Activated CD4-positive, CD25-positive, alpha-beta regulatory T cell treated with anti-CD3 and anti-CD28 coated beads, Interleukin-2, amount 50 U/mL, for 24 hours (primary cell): ENCODE measurements at places on chromosomes 2 and 18.

DNA sequence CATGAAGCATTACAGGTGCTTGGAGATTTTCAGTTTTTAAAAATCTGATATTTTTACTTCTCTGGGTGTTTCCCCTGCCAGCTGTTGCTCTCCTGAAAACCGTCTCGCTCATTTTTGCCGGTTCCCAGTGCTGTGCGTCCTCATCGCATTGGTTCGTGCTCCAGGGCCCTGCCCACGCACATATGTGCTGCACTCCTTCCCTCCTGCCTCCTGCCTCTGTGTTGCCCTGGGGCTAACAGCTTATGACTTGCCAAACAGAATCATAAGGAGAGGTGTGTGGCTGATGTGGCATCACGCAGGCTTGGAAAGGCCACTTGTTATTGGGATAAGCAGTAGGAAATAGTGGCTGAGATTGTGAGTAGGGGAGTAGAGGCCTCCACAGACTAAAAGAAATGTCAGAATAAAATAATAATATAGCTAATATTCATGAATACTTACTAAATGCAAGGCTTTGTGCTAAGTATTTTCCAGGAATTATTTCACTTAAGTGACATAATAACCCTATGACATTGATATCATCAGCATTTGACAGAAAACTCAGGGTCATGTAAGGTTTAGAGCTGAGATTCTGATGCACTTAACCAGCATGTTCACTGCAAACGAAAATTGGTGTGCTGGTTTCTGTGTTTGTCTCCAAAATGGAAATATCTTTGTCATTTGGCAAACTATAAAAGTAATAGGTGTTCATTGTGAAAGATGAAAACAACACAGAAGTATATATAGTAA lies 53.5 kb downstream of the SLC4A1AP start:
- ATAC-seq: no peak

- peak; percentile 27 for ATAC-seq
Observed at GRCh38 chr2:105796131-105796638, 51.5 kb downstream of the NCK2 start.

DNA sequence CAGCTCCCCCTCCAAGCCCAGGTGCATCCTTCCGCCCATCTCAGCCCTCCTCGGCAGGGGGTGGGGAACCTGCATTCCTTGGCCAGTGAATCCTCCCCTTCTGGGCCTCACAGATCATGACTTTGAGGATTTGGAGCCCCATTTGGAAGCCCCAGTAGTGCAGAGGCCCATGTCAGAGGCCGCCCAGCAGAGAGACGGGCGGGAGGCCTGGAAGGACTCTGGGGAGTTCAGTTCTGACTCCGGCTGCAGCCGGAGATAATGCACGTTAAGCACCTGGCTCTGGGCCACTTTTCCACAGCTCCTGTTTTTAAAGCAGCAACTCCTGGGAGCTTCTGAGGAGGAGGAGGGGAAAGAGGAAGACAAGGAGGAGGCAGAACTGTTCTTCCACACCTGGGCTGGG lies 14.9 kb downstream of the ATOH8 start:
- no peak for ATAC-seq

DNA sequence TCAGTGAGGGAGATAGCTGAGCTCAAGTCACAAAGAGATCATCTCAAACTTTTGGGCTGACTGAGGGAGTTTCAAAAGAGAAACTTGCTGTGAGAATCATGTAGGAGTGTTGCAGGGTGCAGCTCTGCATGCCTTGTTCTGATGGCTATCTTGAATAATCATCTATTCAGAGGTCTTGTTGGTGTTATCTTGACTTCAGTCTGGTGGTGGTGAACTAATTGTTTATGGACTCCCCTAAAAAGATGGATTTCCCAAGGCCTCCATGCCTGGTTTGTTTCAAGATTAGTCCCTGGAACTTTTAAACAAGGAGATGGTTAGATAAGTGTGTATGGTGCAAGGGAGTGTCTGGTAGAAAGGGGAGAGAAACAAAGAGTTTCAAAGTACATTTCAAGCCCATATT lies 29.8 kb downstream of the SLC39A6 start:
- no peak for ATAC-seq

DNA sequence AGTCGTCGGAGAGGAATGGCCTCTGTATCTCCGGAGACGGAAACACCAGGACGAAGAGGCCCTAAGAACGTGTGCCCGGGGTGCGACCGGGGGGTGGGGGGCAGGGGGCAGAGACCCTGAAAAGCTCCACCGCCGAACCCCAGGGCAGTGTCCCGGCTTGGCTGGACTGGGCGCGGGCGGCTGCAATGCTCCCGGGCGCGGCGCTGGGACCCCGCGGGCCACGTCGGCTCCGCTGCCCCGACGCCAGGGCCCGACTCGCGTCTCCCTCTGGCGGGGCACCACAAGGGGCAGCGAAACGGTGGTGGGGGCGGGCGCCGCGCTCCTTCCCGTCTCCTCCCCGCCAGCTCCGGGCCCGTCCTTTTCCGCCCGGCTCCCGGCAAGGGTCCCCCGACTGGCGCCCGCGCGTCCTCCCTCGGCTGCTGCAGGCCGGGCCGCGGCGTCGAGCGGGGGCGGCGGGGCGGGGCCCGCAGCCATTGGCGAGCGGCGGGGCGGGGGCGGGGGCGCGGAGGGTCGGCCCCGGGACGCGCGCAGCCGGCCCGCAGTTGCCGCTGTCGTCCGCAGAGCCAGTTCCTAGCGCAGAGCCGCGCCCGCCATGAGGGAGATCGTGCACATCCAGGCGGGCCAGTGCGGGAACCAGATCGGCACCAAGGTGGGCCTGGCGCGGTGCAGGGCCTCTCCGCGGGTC lies at the start of gene TUBB6:
Gene TUBB6, plus strand, starts transcription at position 541 of the 685 bp plus-strand sequence. Its CDS starts 52 bp downstream, at position 593.
- ATAC-seq: peak; percentile 46

- ATAC-seq: no peak
Observed at GRCh38 chr18:62979176-62979575, 263.8 kb downstream of the PHLPP1 start.

DNA sequence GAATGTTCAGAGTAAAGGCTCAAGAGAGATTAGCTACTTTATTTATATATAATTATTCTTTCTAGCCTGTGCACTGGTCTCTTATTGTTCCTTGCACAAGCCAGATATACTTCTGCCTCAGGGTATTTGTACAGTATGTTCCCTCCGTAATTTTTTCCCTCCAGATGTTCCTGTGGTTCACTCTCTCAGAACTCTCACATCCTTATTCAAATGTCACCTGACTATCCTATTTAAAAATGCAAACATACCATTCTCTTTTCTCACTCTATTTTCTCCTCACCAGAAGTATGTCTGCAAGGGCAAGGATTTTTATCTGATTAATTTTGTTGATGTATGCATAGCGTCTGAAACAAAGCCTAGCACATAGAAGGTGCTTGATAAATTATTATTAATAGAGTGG lies 64.0 kb upstream of the CERS6 start:
- ATAC-seq: no peak

DNA sequence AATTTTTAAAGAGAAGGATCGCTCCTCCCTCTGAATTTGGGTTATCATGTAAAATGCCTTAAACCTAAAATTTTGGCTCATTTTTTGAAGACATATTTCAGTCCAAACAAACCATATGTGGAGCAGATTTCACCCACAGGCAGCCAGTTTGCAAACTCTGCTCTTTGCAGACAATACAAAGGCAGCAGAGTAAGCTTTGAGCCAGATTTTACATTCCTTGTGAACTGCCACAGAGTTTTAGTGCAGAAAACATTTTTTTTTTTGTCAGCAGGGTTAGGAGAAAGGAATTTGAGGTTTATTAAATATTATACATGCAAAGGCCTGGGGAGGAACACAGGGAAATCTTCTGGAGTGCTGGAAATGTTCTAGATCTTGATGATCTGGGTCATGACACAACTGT lies 171.9 kb upstream of the FN1 start:
- no peak for ATAC-seq

GRCh38 chr18:14104906-14105748 lies 27.1 kb downstream of the ZNF519 start:
- no peak for ATAC-seq

- ATAC-seq: no peak
Observed at GRCh38 chr2:26479789-26480565, 2.1 kb upstream of the OTOF start.

- ATAC-seq: no peak
Observed at GRCh38 chr2:29744976-29745375, 176.4 kb downstream of the ALK start.

GRCh38 chr2:207734264-207734635 lies 22.8 kb downstream of the CCNYL1 start:
- no peak for ATAC-seq

GRCh38 chr2:149857344-149857743 lies 269.8 kb upstream of the MMADHC start:
- ATAC-seq: no peak

- ATAC-seq: no peak
Observed at GRCh38 chr2:120326066-120326465, 19.9 kb upstream of the INHBB start.

DNA sequence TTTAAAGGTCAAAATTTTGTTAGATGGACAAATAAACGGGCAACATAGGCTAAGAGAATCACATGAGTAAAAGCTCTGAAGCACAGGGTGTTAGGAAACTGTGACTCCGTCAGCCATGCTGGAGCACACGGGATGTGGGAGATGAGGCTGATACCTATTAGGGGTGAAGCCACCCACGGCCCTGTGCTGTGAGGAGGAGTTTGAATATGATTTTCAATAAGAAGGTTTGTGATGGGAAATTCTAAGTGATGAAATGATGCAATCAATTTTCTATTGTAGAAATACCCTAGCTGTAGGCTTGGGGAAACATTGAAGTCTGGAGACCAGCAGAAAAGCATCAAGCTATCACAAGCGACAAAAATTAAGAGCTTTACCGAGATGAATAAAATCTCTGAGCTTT lies 431.3 kb downstream of the CMPK2 start:
- no peak for ATAC-seq

DNA sequence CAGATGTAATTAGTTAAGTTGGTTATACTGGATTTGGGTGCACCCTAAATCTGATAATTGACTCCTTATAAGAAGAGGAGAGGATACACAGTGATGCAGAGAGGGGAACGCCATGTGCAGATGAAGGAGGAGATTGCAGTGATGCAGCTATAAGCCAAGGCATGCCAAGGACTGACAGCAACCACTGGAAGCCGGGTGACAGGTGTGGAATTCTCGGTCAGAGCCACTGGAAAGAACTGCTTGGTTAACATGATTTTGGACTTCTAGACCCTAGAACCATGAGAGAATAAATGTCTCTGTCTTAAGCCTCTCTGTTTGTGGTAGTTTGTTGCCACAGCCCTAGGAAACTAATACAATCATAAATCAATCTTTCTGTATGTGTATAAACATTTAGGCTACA lies 403.3 kb upstream of the CDH20 start:
- ATAC-seq: no peak

- no peak for ATAC-seq
Observed at GRCh38 chr2:174124181-174124580, 124.2 kb downstream of the OLA1 start.

- ATAC-seq: no peak
Observed at GRCh38 chr2:241802421-241803318, 6.3 kb upstream of the NEU4 start.

DNA sequence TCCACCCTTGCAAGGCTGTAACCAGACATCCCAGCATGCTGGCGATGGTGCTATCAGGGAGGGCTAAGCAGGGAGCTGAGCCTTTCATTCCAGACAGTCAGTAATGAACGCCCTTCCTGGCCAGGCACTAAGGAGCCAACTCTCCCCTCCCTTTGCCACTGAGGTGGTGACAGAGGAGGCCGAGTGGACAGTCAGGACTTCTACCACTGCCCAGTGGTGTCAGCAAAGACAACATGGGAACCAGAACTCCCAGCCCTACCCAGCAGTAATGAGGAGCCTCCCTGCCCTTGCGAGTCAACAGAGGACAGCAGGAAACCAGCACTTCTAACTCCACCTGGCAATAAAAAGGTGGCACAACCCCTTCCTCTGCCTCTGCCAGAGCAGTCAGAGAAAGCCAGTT lies 68.6 kb downstream of the ZAP70 start:
- no peak for ATAC-seq

GRCh38 chr18:5771343-5771742 lies 124.0 kb downstream of the TMEM200C start:
- ATAC-seq: no peak

- no peak for ATAC-seq
Observed at GRCh38 chr18:46899274-46899948, 17.9 kb downstream of the PIAS2 start.

- ATAC-seq: no peak
Observed at GRCh38 chr2:146119586-146119985, 1599.7 kb upstream of the ZEB2 start.

DNA sequence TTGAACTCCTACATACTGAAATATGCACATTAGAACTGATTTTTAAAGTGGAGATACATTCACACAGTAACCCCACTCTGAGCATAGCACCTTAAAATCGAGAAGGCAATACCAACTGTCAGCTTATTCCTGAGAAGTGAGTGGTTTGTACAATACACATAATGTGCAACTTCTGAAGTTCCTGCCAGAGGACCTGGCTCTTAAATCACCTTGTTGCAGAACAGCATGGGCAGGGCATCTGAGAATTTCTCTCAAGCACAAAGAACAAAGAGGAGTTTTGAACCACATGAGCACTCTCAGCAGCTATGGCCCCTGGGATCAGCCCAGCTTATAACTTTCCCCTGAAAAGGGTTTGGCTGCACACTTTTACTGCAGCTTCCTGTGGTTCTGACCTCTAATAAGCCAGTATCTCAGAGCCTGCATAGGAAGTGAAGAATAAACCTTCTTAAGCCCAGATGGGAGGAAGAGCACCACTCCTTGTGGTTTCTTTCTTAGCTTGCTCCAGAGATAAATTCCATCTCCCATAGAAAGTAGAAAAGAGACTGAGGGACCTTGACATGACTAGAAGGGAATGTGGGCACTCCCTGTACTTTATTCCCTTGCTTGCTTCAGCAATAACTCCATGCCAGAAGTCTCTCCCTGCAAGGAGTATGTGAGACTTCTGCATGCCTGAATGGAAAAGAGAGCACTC lies 862.3 kb downstream of the SUCLG1 start:
- ATAC-seq: no peak

DNA sequence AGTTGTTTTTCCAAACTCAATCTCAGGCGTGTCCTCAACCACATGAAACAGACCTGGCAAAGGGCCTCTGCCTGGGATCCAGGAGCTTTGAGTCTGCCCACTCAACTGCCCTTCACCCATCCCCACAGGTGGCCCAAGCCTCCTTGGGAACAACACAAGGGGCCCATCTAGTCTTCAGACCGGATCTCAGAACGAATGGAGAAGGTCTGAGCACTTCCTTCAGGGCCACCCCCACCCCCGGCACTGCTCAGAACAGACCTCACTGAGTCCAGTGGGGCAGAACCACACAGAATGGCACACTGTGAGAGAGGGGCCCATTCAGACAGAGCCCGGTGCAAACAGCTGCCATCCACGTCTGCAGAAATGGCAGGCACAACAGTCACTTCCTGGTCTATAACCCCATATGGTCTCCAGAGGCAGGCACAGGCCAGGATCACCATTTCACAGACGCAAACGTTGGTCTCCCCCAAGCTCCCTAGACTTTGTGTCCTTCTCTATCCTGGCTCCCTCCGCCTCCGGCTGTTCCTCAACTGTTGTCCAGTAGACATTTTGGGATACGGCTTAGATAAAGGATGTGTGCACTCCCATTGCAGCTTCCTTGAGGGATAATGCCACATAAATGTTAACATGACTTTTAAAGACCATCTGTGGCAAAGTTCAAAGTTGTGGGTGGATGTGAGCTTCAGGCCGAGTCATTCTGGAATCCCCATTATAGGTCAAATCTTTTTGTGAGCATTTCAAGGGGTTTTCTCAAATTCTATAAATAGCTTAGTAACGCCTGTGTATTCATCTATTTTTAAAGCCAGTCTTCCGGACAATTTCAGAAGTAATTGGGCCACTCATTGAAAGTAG lies 149.7 kb downstream of the SMAD7 start:
- peak; percentile 81 for ATAC-seq

GRCh38 chr2:154336201-154336600 lies 362.3 kb upstream of the KCNJ3 start:
- no peak for ATAC-seq
